ENCODE measurements at places on chromosomes 3 and 15.

- DNase-seq = no peak
Observed at GRCh38 chr3:104956620-104957345, 409.9 kb upstream of the ALCAM start.

DNA sequence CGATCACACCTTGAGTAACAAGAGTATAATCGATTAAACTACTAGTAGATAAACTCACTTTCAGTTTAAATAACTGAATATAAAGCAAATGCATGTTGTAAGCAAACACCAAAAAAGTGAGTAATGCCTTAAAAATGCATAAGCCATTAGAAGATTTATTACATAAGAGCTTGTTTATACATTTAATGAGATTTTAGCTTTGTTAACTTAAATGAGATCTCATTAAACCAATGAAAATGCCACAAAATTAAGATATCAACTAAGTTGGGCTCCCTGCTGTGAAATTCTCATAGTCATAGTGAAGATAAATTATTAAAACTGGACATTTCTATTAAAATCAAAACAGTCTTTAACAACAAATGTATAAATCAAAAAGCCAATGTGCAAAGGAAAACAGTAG lies 701.2 kb downstream of the NLGN1 start:
- DNase-seq = no peak

DNA sequence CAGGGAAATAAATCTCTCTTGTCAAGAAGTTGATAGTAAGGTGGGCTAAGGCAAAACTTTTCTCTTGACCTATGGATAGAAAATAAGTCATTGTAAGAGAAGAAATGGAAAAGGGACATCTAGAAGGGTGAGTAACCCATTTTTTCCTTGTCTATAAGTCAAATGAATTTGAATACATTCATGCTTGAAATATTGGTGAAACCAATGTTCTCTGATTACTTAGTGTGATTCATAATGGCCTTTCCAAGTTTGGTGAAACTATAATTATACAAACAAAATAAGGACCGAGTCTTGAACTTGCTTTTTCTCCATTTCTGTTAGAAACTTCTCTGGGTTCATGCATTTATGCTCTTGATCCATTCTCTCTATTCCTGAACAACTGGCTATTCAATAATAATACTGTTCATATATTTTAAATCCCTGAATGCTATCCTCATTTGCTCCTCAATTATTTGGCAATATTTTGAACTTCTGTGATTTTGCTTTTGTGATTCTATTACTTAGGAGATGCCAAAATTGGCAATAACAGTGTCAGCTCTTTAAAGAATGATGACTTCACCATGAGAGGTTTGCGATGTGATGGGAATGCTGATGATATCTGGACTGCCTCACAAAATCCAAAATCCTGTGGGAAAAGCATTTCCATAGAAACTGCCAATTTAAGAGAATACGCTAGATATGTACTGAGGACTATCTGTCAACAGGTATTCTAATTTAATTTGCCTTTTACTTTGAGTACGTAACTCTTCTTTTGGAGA lies 12.3 kb downstream of the P2RY12 start:
- no peak for DNase-seq

GRCh38 chr3:70776081-70776480 lies 463.6 kb upstream of the MDFIC2 start:
- no peak for DNase-seq

DNA sequence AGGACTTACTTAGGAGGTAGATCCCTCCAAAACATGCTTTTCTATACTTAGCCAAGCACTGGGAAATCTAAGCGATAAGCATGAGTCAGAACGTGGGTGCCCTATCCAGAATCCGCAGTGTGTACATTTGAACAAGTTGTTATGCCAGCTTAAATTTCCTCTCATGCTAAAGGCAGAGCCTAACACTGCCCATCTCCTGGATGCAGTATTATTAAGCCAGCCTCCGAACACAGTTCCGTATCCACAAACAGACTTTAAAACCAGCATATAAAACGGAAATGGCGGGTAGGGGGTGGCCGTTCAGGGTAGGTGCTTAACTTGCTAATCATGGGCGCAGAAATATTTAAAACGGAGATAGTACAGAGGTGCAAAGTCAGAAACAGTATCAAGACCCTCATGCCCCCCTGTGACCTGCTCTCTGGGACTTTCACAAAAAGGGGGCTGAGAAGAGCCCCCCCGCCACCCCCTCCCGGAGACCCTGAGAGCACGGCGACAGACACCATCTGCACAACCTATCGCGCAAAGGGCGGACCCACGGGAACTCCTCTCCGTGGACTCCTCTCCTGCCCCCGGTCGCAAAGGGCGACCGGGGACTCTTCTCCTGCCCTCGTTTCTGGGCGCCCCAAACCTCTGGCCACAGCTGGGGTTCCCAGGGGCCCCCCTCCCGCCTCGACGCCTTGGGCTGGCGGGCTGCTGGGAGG lies 889 bp upstream of the LRRIQ4 start:
- DNase-seq = no peak

DNA sequence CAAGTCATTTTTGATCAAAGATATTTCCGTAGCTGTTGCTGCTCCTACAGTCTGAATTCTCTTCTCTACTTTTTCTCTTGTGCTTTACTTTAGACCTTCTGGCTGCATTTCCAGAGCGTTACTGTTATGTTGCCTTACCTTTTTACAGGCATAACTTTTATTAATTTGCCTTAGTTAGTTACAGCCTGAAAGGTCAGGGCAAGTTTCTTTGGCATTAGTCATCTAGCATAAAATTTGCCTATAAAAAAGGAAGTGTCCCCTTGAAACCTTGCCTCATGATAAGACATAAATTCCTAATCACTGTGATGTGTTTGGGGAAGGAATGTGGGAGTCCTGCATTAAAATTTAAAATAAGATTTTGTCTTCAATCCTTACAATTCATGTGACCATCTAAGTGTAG lies 618.5 kb downstream of the NR2F2 start:
- DNase-seq = no peak

DNA sequence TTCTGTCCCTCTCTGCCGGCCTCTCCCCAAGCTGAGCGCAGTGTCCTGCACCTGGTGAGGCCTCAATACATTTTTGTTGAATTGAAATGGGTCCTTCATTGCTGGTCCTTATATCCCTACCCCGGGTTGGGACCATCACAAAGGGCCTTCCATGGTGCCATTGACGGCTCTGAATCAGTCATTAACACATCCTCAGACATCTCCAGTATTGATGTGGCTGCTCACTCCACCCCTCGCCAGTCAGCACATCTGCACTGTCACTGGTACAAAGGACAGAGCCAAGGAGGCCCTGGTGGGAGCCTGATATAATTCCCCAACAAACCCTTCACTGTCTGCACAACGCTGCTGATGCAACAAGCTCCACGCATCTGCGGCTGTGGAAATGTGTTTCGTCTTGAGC lies 191.6 kb upstream of the TOPAZ1 start:
- DNase-seq = no peak

GRCh38 chr15:40357723-40358470 lies at the start of gene DISP2:
DISP2 (plus strand) TSS chr15:40358219; CDS start chr15:40358322, 103 bp downstream.
- DNase-seq = no peak

GRCh38 chr3:53109891-53110771 lies 20.1 kb downstream of the RFT1 start:
- DNase-seq = no peak

DNA sequence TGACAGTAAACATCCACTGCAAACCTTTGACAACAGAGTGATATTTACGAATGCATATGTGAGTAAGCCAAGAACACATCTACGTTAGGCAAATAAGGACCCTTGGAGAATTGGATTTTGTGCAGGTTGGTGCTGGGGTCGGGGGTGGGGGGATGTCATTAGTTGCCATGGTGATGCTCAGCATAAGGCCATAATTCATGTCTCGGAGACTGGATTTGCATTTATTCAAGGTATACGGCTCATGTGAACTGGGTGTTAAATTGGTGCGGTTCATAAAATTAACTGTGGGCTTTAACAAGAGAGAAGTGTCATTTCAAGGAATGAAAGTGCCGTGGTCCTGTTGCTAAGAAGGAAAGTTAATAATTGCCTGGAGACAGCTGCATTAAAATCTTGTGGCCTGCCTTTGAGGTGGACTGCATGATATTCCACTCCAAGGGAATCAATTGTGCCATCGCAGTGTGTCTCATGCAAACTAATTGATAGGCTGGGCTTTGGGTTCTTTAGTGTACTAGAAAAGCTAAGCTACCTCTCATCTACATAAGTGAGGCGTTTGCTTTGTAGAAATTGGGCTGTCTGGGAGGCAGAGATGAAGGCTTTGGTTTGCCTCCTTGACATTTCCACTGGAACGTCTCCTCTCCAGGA lies 228.9 kb upstream of the FEZF2 start:
- DNase-seq = no peak

DNA sequence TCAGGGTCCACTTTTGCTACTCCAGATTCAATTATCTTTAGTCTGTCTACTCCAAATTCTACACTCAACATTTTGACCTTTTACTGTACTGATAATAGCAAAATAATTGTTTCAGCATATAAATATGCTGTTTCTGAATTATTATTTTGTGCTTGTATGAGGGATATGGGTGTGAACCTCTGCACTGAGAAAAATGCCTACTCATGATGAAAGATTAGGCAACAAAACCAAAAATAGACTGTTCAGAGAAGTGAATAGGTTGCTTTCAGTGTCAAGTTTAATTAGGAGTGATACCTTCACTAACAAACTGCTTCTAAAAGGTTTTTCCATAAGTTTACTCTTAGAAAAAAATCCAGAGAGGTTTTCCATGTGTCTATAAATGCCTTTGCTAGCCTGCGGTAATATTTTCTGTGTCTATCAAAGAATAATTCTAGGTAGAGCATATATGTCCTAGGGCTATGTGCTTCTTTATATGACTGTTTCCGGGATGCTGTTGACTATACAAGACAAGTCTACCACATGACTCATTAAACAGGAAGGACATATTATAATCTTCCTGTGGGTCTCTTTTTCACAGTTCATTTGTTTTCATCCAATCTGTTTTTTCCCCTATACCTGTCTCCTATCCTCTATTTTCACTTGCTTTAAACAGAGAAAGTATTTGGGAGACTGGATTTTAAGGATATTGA lies 218.5 kb upstream of the TTC14 start:
- peak; percentile 63 for DNase-seq

GRCh38 chr3:189631409-189631808 lies 220 bp downstream of the TP63 start:
- DNase-seq = no peak

DNA sequence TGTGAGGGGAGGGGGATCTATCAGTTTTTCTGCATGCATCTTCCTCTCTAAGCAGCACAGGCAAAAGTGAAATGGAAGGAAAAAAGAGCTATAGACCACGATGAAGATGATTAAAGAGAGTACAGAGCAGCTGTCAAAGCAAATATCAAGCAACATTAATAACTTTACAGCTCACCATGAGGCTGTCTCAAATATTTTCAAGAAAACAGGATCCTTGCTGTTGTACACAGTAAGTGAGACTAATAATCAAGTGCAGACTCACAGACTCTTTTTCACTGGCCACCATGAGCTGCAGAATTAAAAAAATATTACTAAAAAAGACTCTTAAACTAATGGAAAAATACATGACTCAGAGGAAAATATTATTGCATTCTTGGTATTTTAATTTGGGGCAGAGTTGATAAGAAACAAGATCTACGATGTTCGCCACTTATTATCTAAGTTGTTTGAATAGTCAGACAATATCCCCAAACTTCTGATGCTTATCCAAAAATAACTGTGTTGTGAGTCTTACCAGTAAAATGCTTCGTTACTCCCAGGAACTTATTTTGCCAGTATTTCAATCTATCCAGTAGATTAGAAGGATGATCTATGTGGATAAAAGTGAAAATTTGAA lies 817.5 kb upstream of the ALCAM start:
- no peak for DNase-seq

- peak; percentile 88 for DNase-seq
Observed at GRCh38 chr3:36893137-36893557, 51.7 kb downstream of the TRANK1 start.
